ENCODE measurements at places on chromosomes 16 and 17.

DNA sequence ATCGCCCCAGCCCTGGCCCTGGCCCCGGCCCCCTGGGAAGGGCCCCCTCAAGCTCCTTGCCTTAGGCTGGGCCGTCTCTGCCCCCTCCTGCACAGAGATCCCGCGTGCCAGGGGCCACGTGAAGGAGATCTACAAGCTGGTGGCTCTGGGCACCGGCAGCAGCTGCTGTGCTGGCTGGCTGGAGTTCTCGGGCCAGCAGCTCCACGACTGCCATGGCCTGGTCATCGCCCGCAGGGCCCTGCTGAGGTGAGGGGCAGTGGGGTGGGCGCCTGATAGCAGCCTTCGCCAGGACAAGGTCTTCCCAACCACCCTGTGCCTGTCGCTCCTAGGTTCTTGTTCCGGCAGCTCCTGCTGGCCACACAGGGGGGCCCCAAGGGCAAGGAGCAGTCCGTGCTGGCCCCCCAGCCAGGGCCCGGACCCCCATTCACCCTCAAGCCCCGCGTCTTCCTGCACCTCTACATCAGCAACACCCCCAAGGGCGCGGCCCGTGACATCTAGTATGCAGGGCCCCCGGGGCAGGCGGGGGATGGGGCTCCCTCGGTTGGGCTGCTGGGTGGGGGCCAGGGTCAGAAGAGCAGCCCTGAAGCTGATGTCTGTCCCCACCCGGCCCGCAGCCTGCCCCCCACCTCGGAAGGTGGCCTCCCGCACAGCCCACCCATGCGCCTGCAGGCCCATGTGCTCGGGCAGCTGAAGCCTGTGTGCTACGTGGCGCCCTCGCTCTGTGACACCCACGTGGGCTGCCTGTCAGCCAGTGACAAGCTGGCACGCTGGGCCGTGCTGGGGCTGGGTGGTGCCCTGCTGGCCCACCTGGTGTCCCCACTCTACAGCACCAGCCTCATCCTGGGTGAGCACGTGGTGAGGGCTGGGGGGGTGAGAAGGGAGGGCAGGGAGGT is 4.5 kb downstream of the ADAD2 start:
- DNase-seq: no peak

- no peak for DNase-seq
These were observed 17.6 kb downstream of the RPH3AL start for GRCh38 chr17:334974-335481.

GRCh38 chr16:82040296-82040695 is 5.2 kb downstream of the HSD17B2 start:
- no peak for DNase-seq

- no peak for DNase-seq
These were observed 76.9 kb downstream of the AMFR start for GRCh38 chr16:56348168-56349085.

DNA sequence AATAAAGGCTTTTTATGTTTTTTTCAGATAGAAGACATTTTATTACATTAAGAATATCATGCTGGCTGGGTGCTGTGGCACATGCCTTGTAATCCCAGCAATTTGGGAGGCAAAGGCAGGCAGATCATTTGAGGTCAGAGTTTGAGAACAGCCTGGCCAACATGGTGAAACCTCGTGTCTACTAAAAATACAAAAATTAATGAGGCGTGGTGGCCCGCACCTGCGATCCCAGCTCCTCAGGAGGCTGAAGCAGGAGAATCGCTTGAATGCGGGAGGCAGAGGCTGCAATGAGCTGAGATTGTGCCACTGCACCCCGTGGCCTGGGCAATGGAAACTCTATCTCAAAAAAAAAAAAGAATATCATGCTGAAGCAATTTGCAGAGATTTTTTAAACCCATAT is 29.1 kb upstream of the HAPSTR1 start:
- no peak for DNase-seq

- DNase-seq: no peak
These were observed 6.4 kb downstream of the ATP1B2 start for GRCh38 chr17:7656958-7657609.

DNA sequence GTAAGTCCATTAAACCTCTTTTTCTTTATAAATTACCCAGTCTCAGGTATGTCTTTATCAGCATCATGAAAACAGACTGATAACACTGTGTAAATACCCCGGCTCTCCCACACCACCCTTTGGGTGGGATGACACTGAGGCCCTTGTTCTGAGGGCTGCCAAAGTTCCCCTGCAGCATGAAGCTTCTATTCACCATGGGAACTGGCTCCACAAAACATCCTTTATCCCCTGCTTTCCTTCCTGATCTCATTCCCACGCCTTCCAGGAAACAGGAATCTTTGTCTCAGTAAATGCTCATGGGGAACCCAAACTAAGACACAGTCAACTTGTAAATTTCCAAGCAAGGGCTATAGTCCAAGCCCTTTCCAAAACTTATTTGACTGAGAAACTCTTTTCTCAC is 88.4 kb downstream of the ABCC12 start:
- no peak for DNase-seq

GRCh38 chr17:16302856-16303255 is 50.4 kb downstream of the CENPV start:
- DNase-seq: no peak

GRCh38 chr16:63789603-63790002 is 1332.3 kb downstream of the CDH11 start:
- peak; percentile 3 for DNase-seq

GRCh38 chr16:56629531-56629930 is 2.9 kb upstream of the MT1M start:
- DNase-seq: no peak

- no peak for DNase-seq
These were observed 184.3 kb upstream of the TNRC6C start for GRCh38 chr17:77774182-77774581.

- DNase-seq: no peak
These were observed 328.4 kb downstream of the MAF start for GRCh38 chr16:79272141-79272577.

DNA sequence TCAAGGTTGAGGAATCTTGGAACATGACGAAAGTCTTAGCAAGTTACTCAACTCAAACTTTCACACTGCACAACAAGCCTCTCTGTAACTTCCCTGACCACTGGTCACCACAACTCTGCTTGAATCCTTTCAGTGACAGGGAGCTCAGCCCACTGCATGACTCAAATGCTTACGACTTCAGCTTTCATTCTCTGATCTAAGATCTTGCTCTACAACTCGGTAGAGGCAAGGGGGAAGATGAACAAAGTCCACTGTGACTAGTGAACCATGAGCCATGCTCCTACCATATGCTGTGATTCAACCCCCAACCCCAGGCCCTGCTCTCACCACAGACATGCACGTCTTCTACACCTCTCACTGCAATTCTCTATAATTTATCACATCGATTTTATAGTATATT is 160.9 kb downstream of the SLC39A11 start:
- DNase-seq: peak; percentile 88

- no peak for DNase-seq
These were observed 13.9 kb upstream of the HELZ start for GRCh38 chr17:67258821-67259468.

GRCh38 chr17:64507413-64507782 is 621 bp downstream of the CEP95 start:
- DNase-seq: peak; percentile 72

GRCh38 chr17:58205936-58206335 is 13.1 kb downstream of the MKS1 start:
- DNase-seq: no peak

GRCh38 chr17:34354637-34355036 is 1.6 kb upstream of the CCL13 start:
- DNase-seq: no peak

DNA sequence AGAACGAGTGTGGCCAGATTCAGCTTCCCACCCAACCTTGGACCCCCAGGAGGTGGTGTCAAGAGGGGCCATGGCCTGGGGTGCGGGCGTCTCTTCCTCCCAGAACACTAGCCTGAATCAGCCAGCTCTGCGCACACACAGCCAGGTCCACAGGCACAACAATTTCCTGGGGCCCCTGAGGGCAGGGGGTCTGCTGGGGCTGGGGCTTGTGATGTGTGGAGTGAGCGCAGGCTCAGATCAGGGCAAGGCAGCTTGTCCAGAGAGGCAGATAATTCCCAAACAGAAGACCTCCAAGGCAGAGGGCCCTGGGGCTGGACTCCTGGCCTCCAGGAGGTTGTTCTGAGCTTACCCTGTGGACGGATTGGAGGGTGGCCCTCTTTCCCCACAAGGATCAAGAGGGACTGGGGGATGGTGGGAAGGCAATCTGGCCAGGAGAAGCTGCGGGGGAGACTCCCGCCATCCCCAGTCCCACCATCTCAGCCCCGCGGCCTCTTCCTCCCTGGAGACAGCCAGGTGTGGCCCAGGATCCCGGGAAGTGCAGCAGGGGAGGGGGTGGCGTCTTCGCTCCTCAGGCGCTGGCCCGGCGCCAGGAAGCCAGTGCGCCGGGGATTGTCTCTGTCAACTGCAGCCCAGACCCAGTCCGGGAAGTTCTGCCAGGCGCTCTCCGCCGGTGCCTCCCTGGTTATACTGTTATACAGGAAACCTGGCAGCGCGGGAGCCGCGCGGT is 52.0 kb upstream of the AMZ2 start:
- DNase-seq: peak; percentile 44

GRCh38 chr17:72422505-72423285 is 301.9 kb downstream of the SOX9 start:
- peak; percentile 99 for DNase-seq

- DNase-seq: no peak
These were observed 430.5 kb upstream of the PMFBP1 start for GRCh38 chr16:72602499-72602898.

DNA sequence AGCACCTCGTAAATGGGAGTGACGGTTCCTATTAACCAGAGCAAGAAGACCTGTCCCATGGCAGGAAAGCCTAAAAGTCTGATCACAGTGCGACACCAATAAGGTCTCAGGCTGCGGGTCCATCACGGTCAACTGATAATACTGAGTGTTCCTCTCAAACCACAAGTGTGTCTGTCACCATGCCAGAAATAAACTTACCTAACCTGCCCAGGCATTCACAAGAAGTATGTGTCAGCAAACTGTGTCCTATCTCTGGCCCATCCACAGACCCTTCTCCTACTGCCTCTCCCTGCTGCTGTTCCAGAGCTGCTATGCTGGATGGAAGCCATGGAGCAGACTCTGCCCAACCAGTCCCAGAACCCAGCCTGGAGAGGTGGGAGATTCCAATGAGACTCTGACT is 73.5 kb downstream of the ZNF423 start:
- DNase-seq: no peak

DNA sequence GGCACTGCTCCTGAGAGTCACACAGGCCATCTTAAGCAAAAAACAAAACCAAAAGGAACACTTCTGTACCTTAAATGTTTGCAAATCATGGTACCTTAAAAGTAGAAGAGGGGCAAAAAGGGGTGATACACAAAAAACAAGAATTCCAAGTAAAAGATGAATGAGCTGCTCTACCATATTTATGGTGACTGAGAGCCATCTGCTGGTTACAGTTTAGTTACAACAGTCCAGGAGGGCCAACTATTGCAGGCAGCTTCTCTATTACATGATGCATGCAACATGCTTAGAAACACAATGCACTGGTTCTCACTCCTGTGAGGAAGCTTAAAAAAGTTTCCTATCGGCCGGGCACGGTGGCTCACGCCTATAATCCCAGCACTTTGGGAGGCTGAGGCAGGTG is 53.5 kb downstream of the STX8 start:
- DNase-seq: peak; percentile 60

DNA sequence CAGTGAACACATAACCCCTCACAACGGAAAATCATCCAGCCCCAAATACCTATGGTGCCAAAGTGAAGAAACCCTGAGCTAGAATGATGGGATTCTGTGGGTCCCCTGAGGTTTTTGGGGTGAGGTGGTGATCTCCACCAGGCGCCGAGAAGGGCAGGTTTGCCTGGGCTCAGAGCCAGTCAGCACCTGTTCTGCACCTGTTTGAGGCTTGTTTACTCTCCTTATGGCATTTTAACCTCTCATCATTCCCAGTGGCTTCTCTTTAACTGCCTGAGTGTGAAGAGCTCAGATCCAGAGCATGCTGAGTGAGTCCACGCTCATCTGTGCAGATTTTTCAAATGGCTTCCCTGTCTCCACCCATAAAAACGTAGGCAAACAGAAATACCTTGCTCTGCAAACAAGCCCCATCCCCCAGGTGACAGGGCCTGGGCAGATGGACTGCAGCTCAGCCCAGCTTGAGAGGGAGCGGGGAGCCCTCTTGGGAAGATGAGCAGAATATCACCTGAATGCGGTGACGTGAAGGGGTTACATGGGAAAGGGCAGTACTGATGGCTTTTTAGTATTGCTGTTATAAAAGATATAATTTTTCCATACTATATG is 40.1 kb upstream of the CLEC19A start:
- DNase-seq: no peak

DNA sequence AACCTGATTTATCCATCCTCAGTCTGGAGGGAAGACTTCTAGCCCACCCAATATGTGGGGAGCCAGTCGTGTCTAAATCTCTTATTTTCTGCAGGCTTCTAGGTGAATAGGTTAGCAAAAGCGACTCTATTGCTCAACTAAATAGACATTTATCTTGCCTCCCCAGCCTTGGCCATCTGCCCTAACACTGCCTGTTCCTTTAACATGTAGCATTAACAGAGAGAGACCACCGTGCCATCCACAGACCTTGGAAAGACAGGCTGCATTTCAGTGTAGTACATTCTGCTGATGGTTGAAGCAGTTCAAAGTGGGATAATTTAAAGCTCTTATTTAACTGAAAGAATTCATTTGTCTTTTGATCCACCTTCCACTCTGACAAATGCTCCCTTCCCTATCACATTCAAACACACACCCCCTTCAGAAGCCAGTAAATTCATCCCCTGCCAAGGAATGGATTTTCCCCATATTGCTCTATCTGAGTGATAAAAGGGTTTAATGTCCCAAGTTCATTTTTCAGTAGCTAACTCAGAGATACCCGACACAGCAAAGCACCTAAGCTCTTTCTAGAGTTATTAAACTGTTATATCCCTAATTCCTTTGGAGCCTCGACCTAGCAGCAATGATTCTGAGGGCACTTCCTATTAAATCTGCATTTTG is 58.1 kb upstream of the COX10 start:
- DNase-seq: no peak

DNA sequence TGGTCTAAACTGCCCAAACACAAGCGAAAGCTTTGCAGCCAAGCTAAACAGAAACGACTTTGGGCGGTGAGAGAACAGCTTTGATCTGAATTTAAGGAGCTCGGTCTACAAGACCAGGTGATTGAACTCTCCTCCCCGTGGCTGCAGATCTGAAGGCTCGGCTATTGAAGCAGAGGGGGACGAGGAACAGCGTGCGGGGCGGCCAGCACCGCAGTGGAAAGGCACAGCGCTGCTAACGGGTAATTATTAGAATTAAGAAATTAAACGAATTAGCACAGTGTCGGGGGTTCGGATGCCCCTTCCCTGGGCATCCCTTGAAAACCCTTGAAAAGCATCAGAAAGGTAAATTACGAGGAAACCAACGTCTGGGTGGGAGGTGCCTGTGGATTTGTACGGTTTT is 431 bp downstream of the TEKT3 start:
- DNase-seq: no peak

GRCh38 chr16:61957075-61957855 is 79.0 kb downstream of the CDH8 start:
- DNase-seq: no peak

Data from kidney tubule cell (primary cell).